Stimulated activated CD8-positive, alpha-beta memory T cell treated with anti-CD3 and anti-CD28 coated beads, Interleukin-15, amount 100 ng/mL, for 4 hours (primary cell): ENCODE measurements at places on chromosomes 2 and 18.

- no peak for DNase-seq
Observed at GRCh38 chr2:146295080-146295670, 1549.7 kb upstream of the ACVR2A start.

GRCh38 chr2:55871637-55872036, 51.9 kb downstream of the EFEMP1 start:
- DNase-seq = no peak

DNA sequence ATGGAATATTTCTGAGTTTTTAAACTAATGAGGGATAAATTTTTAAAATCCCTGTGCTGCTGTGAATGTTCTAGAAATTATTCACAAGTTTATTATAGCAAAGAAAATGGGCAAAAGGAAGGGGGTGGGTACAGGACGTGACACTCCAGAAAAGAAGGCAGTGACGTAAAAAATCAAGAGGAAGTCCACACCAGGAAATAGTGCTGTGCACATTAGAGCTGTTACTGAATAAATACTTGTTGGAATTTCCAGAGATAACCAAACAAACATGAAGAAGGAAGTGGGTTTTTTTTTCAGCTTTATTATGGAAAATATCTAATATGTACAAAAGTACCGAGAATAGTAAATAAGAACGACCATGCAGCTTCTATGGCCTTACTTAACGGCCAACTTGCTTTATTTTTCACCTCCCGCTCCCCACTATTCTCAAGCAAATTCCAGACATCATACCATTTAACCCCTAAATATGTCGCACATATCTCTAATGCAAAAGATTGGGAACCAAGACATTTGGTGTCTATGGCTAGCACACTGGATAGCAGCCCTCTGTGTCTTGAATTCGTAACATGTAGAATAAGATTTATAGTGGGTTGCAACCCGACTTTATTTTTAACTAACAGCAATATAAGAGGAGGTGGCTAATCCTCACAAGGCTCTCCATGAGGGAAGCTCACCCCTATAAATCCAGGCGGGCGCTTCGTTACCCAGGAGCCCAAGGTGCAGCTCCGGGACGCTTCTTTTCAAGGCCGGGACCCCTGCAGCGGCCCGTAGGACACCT, 580 bp upstream of the NDUFV2 start:
- DNase-seq = no peak

DNA sequence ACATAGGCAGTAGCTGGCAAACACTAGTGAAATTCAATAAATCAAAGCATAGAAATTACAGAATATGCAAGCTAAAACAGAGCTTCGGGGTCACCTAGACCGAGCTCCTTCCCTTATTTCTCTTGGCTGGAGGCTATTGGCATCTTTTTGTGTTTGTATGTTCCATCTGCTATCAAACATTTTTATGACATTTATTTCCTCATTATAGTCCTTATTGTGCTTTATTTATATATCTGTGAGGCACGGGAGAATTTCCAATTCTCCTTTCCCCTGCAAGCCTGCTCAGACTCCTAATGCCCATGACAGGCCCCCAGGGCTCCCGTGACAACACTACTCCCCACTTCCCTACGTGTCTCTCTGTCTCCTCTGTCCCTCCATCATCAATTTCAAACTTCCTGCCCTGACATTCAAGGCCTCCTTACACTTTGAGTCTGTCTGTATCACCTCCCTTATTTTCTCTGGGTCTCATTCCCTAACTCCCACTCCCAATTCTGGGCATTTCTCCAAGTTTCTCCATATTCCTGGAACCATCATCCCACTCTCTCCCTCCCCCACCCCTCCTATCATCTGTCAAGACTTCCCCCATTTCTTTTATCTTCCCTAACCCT, 316.9 kb downstream of the OSR1 start:
- DNase-seq = no peak

DNA sequence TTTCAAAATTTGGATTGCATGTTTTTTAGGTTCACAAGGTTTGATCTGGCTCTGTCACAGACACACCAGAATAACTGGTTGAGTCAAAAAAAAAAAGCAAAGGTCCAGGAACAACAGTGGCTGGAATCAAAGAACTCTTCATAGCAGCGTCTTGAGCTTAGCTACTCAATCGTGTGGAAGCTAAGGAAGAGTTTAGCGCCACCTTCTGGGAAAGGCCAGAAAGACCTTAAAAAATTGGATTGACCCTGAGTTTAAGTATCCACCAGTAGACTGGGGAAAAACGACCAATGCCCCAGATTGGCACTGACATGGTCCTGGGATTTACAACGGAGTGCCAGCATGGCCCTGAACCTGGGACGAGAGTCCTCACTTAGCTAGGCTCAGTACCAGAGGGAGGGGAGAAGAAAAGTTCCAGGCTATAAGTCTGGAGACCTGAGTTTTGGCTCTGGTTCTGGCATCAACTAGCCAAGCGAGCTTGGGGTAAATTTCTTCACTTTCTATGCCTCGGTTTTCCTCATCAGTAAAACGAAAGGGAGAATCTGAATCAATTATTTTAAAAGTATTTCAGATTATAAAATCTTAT, 71.1 kb upstream of the TFCP2L1 start:
- no peak for DNase-seq

DNA sequence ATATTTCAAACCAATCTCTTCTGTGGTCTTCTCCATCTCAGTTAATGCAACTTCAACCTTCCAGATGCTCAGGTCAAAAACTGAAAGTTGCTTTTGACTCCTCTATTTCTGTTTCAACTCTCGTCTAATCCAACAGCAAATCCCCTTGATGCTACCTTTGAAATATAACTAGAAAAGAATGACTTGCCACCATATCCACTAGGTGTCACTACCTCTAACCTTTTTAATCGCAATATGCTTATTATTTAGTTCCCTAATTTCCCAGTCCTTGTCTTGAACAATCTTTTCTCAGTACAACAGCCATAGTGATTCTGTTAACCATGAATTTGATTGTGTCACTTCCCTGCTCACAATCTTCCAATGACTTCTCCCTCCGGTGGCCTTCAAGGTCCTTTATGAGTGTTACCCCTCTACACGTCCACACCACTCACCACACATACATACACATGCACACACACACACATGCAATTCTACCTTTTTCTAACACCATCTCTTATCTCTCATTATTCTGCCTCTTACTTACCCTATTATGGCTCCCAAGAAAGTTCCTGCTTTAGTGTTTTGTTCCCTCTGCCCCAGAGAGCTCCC, 245.5 kb upstream of the KCNJ3 start:
- no peak for DNase-seq
